Stimulated activated CD4-positive, alpha-beta T cell treated with anti-CD3 and anti-CD28 coated beads, Interleukin-12 subunit alpha, Interleukin-12 subunit beta, amount 100 ng/mL, for 4 hours (primary cell): ENCODE measurements at places on chromosomes 1 and 21.

DNA sequence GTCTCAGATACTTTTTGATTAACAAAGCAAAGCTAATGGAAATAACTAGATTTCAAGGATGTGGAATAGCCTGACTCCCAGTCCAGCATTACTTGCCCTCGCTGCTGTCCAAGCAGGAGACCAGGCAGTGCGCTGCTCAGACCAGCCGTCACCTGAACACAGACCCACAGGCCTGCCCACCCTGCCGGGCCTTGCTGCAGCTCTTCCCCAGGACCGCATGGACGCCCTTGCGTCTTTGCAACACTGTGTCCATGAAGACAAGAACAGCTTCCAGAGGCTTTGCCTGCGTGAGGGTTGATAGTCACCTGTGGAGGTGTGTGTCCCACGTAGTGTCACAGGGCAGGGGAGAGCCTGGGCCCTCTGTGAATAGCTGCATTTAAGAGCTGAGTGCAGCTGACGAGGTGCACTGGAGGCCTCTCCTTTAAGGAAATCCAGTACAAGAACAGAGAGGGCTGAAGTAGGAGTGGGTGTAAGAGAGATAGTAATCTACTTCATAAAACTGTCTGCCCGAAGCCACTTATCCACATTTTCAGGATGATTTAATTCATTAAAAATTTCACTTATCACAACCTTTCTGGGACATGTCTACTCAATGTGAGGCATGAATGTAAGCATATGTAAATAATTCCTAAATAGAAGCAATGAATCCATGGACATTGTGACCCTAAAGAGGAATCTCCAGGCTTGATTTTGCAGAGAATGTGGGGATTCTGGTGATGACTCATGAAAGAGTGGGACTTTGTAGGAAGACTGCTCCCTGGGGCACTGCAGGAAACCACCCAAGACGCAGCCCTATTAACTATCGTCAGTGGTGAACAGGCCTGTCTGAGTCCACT is 176.2 kb upstream of the RAB4A start:
- no peak for DNase-seq

DNA sequence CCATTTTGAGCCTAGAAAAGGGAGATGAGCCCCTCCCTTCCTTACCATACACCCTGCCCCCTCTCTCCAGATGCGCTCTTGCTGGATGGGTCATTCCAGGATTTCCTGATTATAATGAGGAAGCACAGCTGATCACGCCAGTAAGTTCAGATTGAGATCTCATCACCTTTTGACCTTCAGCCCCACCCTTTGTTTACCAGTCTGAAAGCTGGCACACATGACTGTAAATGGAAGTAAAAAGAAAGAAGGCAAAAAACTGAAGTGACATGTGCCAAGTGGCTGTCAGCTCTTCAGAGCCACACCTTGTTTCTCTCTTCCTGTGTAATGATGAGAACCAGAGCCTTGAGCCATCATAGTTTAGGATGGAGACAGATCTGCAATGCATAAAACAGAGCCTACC is 27.9 kb downstream of the S1PR1 start:
- DNase-seq = no peak

- no peak for DNase-seq
These were observed 506 bp downstream of the C1orf50 start for GRCh38 chr1:42767510-42768000.

DNA sequence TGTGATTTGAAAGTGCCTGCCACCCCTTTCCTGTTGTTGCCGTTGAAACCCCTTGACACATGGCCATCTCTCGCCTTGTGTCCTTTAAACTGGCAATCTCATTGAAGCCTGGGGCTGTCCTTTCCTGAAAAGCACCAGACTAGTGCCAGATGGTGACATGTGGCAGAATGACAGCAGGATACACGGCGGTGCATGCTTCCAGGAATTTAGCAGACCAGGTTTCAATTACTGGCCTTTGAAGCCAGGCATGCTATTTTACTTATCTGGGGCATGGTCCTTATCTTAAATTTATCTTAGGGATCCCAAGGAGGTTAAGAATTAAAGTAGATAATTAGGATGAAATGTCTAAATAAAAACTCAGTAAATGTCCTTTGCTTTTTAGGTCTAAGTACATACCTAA is 15.2 kb downstream of the PLPPR4 start:
- DNase-seq = no peak

DNA sequence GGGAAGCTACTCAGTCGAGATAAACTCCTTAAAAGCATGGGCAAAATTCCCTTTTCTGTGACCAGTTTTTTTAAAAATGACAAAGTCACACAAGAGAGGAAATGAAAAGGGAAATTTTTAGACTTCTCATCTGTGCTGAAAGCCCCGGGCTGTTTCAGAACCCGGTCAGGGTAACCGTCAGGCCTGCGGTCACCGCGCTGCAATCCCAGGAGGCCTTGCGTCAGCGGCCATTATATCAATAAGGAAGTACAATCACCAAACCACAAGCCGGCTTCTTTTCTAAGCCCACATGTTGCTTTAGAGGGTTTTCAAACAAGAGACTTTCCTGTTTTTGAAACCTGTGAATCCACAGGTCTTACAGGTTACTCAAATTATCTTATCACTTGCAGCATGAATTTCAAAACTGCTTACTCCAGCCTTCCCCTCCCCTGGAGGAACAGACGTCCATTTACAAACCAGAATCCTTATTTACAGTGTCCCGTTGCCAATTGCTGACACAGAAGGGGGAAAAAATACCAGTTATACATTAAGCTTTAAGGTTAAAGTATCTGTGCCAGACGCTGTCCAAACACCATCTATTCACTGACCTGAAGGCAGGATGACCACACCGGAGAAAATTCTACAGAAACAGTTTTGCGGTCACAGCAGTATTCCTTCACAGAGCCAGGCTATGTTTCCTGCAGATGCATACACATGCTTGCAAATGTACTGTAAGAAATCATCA is 165.3 kb downstream of the TOMM20 start:
- peak; percentile 80 for DNase-seq

- DNase-seq = no peak
These were observed 17.6 kb downstream of the SEC16B start for GRCh38 chr1:177952249-177952648.

GRCh38 chr1:202815120-202815519 is 4.4 kb downstream of the PCAT6 start:
- DNase-seq = no peak

DNA sequence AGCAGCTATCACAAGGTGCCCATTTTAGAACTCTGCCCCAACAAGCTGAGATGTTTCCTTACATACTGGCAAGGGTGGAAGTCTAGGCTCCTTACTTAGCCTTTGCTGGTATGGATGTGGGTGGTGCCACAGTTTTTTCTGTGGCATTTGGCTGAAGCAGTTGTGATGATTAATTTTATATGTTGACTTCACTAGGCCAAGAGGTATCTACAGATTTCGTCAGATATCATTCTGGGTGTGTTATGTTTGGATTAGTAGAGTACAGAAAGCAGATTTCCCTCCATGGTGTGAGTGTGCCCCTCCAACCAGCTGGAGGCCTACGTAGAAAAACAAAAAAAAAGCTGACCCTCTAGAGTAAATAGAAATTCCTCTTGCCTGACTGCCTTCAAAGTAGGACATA is 317.0 kb downstream of the BARHL2 start:
- no peak for DNase-seq

DNA sequence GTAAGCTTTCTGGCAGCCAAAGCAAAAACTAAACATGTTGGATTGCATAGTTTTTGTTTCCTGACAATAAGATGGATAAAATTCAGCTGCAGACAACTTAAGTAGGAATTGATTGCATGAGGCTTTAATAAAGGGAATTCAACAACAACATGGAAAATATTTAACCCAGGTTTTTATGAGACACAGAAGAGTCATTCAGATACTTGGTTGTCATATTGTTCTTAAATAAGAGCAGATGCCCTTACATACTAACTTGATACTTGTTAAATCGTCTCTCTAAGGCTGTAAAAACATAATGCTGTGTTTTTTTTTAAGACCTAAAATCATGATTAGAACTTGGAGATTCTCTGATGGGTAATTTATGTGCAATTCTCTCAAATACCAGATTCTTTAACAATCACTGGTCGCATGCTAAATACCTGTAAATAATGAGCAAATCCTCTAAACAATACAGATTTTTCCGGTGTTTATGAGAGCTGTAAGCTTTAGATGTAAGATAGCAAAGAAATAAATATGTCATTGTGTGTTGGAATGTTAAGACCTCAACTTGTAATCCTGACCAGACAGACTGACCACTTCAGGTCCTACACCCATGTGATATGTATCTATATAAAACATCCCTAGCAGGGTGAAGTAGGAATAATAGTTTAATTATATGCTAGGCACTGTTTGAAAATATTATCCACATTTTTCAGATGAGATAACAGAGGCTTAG is 37.8 kb upstream of the CD34 start:
- no peak for DNase-seq

- no peak for DNase-seq
These were observed 17.9 kb downstream of the STK40 start for GRCh38 chr1:36367798-36368197.

GRCh38 chr1:10909697-10910680 is 102.5 kb upstream of the TARDBP start:
- DNase-seq = peak; percentile 73

- peak; percentile 18 for DNase-seq
These were observed 35.1 kb downstream of the PTPRF start for GRCh38 chr1:43565600-43566360.

DNA sequence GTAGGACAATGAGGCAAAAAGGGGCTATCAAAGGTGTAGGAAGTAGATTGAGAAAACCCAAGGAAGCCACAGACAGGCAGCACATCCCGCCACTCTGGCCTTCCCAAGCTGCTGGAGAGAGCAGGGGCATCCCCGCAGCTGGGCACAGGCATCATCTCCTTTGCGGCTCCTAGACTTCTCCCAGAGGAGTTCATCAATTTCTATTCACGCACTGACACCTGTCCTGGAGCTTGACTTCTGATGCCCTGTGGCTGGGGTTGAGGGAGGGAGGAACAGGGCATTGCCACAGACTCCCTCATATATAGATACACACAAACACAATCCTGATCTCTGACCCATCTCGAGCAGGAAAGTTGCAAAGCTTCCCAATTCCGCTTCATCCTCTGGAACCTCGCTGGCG is 1.9 kb upstream of the TFAP2E start:
- no peak for DNase-seq

DNA sequence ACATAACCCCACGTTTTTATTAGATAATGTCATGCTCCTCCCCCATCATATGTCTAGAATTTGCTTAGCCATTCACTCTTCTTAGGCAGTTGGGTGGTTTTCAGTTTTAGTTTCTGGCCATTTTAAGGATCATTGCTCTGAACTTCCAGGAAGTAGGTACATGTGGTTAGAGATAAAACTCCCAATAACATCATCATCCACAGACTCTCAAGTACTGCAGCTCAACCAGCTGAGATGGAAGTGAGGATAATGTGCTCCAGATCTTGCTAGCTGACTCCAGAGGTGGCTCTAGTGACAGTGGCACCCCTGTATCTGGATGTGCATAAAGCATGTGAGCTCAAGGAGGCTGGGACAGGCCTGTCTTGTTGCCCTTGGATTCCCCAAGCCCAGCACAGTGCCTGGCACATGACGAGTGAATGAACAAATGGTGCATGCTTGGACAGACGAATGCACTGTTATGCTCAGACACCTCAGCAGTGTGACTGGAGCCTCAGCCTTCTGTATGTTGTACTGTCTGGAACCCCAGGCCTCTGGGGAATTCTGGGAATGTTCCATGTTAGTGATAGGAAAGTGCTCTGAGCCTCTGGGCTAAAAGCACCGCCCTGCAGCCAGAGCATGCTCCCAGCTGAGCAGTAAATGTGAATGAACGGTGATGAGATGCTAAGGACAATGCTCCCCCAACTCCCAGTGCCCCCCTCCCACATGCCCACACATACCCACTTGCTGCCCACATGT is 16.4 kb upstream of the KCNN3 start:
- no peak for DNase-seq

DNA sequence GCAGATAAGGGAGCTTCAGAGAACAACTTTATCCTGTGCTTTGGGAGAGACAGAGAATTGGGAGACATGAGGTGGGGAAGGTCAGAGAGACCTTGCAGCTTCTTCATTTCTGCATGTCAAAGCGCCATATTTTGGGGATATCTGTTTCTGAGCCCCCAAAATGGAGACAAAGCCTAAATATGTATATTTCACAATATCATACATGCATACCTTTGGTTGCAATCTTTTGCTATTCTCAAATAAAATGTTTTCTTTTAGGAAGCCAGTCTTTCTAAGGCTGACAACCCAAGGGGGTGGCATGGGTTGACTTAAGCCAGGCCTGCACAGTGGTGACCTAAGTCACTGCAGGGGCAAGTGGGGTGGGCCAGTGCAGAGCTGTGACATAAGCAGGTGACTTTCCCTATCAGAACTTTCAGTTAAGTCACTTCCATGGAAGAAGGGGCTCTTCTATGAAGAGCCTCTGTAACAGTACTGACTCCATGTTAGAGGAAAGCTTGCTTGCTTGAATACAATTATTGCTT is 13.9 kb upstream of the MRPL55 start:
- no peak for DNase-seq

- no peak for DNase-seq
These were observed 1.9 kb downstream of the SLC6A9 start for GRCh38 chr1:44029260-44029910.

- DNase-seq = no peak
These were observed 40.6 kb upstream of the ATP1A1 start for GRCh38 chr1:116332451-116332850.

GRCh38 chr1:160346958-160347357 is 3.8 kb downstream of the NCSTN start:
- DNase-seq = no peak

DNA sequence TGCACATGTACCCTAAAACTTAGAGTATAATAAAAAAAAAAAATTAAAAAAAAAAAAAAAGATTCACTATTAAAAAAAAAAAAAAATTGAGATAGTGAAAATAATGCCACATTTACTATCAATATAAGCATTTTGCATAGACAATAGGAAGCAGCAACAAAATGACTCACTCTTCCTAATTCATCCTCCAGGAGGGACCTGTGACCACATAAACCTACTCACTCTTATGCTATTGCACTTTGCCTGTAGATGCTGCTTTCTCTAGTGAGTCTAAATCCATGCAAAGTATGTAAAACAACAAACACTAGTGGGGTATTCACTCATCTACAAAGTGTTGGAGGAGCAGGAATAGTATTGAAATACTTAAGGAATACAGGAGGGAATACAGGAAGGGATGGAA is 2.9 kb downstream of the OR10J5 start:
- DNase-seq = no peak

DNA sequence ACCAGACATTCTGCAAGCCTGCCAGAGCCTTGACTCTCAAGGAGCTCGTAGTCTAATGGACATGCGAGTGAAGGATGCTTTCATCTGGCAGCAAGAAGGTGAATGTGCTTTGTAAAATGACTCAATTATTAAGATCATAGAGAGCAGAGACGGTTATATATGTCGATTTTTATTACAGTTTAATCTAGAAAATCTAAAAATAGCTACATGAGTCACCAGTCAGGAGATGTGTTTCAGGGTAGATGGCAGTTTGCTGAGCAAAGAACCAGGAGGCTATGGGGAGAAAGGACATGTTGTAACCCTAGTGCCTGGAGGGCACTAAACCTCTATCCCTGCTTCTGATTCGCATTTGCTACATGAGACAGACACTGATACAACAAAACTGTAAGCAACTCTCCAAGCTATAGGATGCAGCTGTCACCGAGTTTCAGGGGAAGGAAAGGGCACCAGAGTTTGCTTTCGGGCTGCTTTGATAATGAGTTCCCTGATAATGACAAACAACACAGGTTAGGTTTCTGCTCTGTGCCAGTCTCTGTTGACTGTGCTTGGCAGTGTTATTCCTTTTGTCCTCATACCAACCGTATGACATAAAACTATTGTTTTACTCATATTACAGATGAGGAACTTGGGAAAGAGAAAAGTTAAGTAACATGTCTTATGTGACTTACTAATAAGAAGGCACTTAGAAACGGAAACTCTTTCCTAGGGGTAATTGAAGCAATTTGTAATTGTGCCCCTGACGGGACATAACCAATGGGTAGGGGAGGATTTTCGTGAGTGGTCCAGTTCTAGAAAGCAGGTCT is 43.2 kb downstream of the C1orf198 start:
- no peak for DNase-seq
